ENCODE measurements at places on chromosomes 16 and 17.

DNA sequence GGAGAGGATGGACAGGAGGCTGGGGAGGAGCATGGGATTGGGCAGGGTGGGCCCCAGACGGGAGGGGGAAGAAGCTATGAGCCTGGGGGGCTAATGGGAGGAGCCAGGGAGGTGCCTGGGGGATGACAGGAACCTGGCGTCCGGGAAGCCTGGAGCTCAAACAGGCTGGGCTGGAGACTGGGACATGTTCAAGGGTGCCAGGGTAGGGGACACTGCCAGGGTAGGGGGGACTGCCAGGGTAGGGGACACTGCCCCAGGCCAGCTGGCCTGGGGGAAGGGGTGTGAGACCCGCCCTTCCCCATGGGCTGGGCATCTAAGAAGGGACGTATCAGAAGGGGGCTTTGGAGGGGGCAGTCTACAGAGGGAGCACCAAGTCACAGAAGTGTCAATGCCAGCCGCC, 7.0 kb upstream of the FAM83G start:
- DNase-seq: no peak

- DNase-seq: no peak
Observed at GRCh38 chr17:65975878-65976277, 216.1 kb downstream of the CEP112 start.

DNA sequence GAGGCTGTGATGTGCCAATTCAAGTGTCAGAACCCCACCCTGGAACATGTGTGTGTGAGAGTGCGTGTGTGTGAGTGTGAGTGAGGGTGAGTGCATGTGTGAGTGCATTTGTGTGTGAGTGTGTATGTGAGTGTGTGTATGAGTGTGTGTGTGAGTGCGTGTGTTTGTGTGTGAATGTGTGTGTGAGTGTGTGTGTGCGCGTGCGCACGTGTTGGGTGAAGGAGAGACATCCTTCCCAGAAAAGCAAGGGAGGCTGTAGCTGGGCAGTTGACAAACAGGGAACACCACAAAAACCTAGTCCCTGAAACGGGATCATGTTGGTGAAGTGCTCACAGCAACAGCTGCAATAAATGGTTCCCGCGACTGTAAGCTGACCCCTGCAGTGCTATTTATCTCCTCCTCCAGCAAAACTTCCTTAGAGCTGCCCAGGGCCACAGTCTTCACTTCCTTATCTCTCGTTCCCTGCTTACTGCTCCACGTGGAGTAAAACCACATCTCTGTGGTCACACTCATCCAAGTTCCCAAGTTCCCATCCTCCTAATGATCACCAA, 40.1 kb upstream of the RPL38 start:
- DNase-seq: no peak

- DNase-seq: no peak
Observed at GRCh38 chr17:6304894-6305612, 129.9 kb downstream of the AIPL1 start.

DNA sequence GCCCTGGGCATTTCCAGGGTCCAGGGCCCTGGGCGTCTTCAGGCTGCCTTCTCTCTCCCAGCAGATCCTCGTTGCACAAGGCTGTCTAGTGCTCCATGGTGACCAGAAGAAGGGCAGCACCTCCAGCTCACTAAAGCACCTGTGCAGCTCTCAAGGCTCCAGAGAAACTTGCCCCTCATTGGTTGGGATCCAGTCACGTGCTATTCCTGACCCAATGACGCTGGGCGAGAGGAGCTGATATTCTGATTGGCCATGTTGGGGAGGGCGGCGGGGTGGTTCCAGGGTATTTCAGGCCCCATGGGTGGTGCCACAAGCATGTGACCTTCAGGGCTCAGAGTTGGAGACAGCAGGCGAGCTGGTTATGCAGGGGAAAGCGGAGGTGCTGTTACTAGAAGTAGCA, 309.1 kb downstream of the TOX3 start:
- no peak for DNase-seq

- no peak for DNase-seq
Observed at GRCh38 chr16:30569746-30570635, 1.5 kb downstream of the ZNF688 start.

GRCh38 chr16:56635441-56635967, 3.0 kb upstream of the MT1A start:
- no peak for DNase-seq

GRCh38 chr17:62755141-62755851, 52.8 kb downstream of the MARCHF10 start:
- no peak for DNase-seq

- DNase-seq: no peak
Observed at GRCh38 chr17:73798111-73798748, 154.0 kb upstream of the SDK2 start.

GRCh38 chr16:9092282-9092977, 986 bp downstream of the HAPSTR1 start:
- DNase-seq: peak; percentile 60

DNA sequence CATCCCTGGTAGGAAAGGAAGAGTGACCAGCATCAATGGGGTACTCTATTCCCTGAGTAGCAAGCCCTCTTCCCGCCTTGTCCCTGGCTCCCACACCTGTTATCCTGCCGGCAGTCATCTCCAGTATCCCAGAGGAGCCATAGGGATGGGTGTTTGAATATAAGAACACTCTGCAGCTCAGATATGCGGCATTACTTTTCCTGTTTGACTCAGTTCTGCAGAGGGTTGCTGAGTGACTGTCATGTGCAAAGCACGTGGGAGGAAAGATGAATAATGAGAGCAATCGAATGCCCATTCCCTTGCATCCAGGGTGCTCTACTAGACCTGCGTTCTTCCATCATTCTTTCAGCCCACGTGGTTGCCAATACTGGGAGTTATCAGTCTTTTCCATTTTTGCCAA, 115.1 kb downstream of the PRKCB start:
- peak; percentile 38 for DNase-seq

GRCh38 chr17:57588086-57588485, 157.0 kb downstream of the CCDC182 start:
- DNase-seq: no peak

DNA sequence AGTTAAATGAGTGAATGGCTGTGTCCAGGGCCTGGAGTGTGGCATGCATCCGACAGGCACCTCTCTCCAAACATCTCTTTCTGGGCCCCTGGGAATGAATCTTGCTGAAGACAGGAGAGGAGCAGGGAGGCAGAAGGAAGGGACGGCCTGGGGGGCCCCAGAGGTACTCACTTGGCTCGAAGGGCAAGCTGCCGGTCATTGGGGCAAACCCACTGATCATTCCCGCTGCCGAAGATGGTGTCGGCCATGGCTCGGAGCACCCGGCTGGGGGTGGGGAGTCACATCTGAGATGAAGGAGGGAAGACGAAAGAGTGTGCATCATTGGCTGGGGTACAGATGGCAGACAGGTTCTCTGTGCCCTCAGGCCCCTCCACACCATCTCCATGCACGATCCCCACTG, 25.3 kb downstream of the RPH3AL start:
- no peak for DNase-seq

- DNase-seq: no peak
Observed at GRCh38 chr16:89553733-89554132, 6.7 kb upstream of the RPL13 start.

DNA sequence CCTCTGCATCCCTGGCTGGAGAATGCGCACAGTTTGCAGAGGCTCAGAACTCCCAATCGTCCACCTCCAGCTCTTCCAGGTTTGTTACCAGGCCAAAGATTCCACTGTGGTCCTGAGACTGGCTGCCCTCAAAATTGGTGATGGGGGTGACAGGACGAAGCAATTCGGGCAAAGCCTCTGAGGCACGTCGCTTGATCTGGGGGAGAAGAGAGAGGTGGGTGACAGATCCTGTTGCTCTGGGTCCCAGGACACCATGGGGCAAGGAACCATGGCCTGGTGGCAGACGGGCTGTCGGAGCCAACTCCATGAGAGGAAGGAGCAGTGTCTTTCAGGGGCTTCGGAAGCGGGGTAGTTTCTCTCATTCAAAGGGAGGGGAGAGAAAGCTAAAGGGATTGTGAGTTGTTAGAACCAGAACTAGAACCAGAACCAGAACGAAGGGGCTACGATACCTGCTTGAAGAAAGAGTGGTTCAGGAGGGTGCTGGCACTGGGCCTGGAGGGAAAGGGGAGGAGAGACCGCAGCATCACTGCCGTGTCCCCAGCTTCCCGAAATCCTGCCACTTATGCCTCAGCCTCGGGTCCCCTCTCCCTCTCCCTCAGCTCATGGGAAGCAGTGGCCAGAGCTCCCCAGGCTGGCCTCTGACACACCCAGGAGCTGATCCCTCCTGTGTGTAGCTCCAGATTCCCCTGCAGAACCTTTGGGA, 3.8 kb upstream of the LIMD2 start:
- no peak for DNase-seq

DNA sequence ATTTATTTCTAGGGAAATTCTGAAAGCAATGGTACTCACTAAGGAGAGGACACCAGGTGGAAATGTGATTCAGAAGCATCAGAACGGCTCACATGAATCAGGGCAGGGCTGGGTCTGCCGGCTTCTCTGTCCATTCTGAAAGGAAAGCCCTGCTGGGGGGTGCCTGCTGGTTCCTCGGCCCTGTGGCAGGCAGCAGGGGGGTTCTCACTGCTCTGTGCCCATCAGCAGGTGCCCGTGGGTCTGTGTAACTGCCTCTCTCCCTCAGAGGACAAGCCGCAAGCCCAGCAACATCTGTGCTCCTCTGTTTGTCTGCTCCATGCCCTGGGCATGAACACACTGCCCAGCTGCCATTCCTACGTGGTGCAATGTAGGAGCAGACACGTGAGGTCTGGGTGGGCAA, 74.9 kb upstream of the ZNF423 start:
- DNase-seq: no peak

- peak; percentile 54 for DNase-seq
Observed at GRCh38 chr17:80260791-80261158, at the start of gene RNF213. RNF213 (plus strand) TSS chr17:80260852; CDS start chr17:80263682, 2,830 bp downstream.

DNA sequence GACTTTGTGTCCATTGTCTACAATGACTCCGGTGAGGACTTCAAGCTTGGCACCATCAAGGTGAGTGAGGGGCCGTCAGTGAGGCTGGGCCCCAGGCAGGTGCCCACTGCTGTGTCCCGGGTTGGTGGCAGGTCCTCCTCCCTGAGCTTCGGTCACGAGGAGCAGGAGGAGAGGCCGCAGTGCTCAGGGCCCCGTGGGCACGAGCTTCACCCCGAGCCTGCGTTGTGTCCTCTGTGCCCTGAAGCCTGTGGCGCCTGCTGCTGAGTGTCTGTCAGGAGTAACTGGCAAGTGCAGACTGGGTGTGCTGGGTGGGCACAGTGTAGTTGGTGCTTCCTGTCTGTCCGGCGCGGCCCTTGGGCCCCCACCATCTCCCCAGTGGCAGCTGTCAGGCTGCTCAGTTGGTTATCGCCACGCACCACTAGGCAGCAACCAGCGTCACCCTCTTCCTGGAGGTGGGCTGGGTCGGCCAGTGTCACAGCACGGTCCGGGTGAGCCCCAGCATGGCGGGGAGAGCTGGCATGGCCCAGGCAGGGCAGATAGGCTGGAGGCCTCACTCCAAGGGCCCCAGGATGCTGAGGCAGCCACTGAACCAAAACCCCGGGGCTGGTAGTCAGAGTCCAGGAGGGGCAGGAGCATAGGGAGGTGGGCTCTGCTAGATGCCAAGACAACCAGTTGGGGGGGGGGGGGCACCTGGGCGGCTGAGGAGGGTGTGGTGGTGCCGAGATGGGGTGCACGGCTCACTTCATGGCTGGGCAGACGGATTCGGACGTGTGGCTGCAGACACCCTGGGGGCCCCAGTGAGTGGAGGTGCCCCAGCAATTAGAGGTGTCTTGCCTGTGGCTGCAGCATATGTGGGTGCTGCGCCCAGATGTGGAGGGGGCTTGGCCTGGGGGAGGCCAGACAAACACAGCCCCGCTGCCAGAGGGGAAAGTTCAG, 39.3 kb downstream of the TSC2 start:
- no peak for DNase-seq

DNA sequence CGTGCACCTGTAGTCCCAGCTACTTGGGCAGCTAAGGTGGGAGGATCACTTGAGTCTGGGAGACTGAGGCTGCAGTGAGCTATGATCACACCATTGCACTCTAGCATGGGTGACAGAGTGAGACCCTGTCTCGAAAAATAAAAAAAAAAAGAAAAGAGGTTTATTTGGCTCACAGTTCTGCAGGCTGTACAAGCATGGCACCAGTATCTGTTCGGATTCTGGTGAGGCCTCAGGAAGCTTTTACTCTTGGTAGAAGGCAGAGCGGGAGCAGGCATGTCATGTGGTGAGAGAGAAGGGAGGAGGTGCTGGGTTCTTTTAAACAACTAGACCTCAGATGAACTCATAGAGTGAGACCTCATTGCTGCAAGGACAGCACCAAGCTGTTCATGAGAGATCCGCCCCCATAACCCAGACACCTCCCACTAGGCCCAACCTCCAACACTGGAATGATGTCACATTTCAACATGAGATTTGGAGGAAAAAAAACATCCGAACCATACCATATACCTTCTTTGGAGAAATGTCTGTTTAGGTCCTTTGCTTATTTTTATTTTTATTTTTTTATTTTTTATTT, 10.3 kb upstream of the RMI2 start:
- no peak for DNase-seq

DNA sequence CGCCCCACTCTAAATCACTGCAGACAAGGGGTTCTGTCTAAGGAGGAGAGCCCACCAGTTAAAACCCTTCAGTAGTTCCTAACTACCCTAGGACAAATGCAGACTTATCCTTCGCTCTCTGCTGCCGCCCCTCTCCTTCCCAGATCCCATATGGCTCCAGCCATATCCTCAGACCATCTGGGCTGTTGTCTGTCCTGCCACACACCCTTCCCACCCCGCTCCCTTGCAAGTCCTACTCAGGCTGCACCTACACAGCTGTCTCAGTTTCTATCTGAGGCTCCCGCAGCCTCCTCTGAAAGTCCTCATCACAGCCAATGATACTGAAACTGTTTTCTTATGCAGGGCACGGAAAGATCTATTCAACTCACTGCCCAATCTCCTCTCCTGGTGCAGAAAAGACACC, 720 bp upstream of the BCKDK start:
- peak; percentile 43 for DNase-seq

DNA sequence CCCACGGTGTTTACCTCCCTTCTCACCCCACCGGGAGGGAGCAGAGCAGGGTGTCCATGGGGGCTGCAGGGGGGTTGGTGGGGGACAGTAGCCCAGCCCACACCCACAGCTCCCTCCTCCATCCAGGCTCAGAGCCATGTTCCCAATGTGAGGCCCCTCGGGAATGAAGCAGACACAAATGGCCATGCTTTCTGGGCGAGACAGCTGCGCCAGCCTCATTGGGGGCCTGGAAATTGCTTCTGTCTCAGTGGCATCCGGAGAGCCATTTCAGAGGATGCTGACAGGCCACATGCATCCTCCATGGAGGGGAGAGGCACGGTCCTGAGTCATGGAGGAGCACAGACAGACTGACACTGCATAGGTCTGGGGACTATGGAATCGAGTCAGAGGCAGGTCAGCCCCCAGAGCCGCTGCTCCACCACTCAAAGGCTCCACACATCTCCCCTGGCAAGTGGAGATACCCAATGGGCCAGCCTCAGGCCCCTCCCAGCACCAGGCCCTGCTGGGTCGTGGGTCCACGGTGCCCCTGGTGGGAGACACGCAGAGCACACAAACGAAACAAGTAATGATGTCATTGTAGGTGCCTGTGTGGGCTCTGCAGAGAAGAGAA, 59.6 kb upstream of the ENPP7 start:
- no peak for DNase-seq

DNA sequence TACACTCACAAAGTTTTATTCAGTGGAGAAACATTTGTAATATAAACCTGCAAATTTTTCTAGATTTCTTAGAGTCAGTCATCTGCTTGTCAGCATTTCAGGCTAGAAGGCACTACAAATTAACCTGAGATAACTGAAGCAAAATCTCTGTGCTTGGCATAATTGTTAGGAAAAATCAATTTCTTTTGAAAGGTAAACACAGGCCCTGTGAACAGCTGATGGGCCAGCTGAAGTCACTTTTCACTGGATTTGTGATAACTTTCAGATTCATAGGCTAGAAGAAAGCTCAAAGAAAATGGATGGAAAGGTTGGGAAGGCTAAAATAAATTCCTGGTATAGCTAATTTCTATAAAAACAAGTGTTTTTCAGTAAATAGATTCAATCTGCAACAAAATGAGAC, 34.0 kb upstream of the SLC6A2 start:
- DNase-seq: no peak
